ENCODE measurements at places on chromosomes 12 and 14.

- no peak for DNase-seq
These were observed 9.2 kb upstream of the MMP17 start for GRCh38 chr12:131818821-131819585.

DNA sequence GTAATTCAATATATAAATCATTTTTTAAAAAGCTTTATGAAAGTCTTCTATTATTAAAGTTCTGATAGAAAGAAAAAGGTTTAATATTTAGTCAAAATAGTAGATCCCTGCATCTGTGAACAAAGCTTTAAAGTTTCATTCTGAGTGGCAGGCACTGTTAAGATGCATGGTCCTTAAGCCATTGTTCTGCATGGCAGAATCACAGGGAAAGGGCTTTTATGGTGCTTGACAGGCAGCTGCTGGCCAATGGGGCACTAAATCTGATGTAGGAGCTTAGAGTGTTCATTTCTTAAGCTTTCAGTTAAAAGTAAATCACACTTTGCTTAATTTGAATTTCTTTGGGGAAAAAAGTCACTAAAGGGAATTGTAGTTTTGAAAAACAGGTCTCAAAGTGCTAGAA is 148.2 kb downstream of the PLEKHA5 start:
- DNase-seq = no peak

DNA sequence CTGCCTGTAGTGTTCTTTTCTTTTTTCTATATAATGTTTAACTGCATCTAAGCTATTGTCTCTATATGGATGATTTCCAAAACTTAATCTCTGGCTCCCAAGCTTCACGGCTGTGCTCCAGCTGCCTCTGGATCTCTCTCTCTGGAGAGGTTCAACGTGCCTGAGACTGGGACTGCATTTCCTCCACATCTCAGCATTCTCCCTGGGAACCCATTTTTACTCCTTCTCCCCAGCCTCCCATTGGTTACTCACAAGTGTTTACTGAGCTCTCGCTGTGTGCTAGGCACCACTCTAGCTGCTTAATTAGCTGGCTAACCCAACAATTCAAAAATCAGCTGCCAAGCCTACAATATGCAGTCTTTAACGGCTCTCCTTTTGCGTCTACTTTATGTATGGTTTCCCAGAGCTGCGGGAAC is 34.7 kb downstream of the FBXL14 start:
- no peak for DNase-seq

GRCh38 chr14:94392510-94392935 is 4.1 kb upstream of the SERPINA1 start:
- DNase-seq = no peak

DNA sequence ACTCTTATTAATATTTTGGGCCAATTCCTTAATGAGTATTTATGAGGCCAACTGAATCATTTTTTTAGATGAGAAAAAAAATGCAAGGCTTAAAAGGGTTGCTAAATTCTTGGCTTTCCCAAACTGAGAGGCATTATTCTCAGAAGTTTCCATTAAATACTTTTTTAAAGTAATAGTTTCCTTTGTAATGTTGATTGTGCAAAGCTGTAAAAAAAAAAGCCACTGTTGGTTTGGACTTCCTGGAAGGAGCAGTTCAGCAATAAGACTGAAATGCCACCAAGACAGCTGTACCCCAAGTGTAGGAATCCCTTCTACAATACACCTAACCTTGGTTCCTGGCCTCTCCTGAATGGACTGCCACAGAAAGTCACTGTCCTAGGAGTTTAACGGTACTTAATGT is 231.3 kb downstream of the MON2 start:
- DNase-seq = no peak

DNA sequence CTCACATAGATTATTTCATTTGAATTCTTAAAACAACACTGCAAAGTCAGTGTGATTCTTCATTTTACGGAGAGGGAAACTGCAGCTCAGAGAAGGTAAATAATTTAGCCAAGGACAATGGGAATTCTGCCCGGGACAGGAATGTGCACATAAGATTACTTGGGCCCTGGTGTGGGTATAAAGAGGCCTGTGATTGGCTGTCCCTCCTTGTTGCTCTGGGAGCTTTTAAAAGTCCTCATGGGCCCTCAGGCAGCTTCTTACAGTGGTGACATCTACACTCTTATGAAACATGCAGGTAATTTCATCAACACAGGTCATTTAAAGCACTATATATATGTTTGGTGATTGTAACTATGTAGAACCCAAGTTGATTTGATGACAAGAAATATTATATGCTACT is 100.3 kb downstream of the ESR2 start:
- no peak for DNase-seq

Measured in activated CD4-positive, alpha-beta T cell treated with anti-CD3 and anti-CD28 coated beads for 1 hour (primary cell).